ENCODE measurements at places on chromosomes 2 and 18.

GRCh38 chr18:35005963-35006577 is 35.1 kb upstream of the MAPRE2 start:
- DNase-seq: peak; percentile 76

GRCh38 chr2:15782009-15782751 is 158.2 kb upstream of the MYCN start:
- DNase-seq: no peak

DNA sequence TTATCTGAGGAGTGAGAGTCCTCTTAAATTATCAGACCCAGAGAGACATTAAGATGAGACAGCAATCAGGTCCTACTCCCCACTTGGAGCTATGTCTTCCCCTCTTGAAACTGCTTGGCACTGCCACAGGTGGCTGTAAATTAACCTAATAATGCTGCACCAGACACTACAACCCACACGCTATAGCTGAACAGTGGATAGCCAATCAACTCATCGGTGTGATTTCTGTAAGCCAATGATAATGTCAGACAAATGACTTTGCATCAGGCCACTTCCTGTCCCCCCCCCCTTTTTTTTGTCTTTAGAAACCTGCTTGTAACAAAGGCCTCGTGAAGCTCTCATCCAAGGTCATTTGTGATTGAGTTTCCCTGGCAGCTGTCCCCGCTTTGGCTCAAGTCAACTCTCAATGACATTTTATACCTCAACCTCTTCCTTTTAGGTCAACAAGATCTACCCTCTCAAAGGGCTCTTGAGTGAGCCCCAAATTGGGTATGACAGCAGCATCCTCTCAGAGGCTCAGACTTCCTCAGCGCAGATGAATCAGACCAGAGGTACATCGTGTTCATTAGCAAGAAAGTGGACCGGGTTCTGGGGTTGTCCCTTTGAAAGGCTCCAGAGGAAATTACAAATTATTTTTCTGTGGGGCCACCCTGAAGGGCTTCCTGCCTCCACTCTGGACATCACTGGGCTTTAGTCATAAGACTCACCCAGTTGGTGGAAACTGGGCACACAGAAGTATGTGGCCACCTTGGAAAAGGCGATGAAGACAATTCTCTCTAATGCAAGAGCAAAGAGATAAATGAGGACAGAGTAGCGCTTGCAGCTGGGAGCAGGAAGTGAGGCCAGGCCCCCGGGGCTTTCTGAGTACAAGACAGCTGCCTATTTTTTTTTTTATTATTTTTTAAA is 73.6 kb downstream of the COPS8 start:
- no peak for DNase-seq

DNA sequence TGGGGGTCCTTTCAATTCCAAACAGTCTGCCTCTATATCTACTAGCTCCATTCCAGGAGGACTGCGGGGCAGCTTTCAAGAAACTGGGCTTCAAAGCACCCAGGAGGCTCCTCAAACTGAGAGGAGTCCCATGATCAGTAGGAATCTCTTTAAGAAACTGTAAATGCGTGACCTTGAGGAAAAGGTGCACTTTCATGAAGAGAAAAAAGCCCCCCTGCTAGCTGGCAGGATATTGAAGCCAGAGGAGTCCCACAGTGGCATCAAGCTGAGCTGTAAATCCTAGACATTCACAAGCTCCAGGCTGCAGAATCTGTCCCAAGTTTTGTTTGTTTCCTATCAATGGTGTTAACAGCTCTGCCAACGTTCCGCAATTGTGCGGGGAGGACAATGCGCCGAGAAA is 790.1 kb downstream of the SLC4A3 start:
- DNase-seq: no peak

GRCh38 chr18:79595876-79596374 is 83.7 kb upstream of the CTDP1 start:
- no peak for DNase-seq

- DNase-seq: no peak
These were observed 29.0 kb upstream of the MAL start for GRCh38 chr2:94996305-94997100.

- no peak for DNase-seq
These were observed 25.5 kb upstream of the DYNC2LI1 start for GRCh38 chr2:43748333-43748732.

GRCh38 chr2:149019768-149020167 is 18.7 kb upstream of the LYPD6B start:
- DNase-seq: no peak

- no peak for DNase-seq
These were observed 7.6 kb downstream of the PROC start for GRCh38 chr2:127425540-127426490.

GRCh38 chr2:120402508-120402907 is 56.6 kb downstream of the INHBB start:
- DNase-seq: no peak

DNA sequence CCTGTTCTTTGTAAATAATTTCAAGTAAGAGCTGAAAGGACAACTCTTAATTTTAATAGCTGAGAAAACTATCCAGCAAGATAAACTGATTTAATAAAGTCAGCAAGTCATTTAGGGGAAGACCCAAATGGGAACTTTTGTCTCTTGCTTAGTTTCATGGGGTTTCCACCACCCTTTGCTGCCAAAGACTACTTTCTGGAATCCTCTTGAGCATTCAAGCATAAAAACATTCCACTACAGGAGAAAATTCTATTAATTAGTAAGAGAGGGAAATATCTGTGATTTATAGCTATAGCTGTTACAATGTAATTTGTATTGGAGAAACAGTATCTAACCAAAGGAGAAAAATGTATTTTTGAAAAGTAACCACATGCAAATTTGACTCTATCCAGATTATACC is 20.6 kb downstream of the EFEMP1 start:
- no peak for DNase-seq

DNA sequence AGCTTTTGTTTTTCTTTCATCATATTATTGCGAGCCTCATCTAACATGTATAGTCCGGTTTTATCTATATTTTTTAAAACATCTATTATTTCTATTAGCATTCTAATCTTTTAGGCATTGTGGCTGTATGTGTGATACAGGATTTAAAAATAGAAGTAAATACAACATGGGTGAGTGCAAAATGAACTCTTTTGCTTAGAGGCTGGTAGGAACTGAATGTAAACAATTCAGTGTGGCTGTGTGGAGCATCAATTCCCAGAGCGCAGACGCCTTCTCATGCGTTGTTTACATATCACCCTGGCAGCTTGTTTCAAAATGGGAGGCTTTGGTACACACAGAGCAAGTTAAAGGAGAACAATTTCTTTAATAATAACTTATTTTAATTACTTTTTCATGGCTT is 836 bp downstream of the DTNA start:
- peak; percentile 63 for DNase-seq

GRCh38 chr2:5782103-5782502 is 89.9 kb downstream of the SOX11 start:
- no peak for DNase-seq

DNA sequence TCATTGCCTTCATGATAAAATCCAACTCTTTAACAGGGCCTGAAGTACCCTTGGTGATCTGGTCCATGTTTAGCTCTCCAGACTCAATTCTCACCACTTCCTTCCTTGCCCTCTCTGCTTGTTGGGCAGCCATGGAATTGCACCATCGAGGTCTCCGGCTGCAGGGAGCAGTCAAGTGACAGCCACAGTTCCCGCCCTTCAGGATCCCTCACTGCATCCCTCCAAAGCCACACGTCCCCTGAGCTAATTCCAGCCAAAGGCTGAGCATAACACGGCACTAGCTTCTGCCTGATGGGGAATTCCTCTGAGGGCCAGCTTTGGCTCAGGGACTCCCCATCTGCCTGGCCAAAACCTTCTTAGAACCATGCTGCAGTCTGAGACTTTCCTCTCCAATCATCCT is 47.4 kb upstream of the SLC1A4 start:
- DNase-seq: no peak

GRCh38 chr2:53131416-53131815 is 636.2 kb upstream of the CHAC2 start:
- no peak for DNase-seq

DNA sequence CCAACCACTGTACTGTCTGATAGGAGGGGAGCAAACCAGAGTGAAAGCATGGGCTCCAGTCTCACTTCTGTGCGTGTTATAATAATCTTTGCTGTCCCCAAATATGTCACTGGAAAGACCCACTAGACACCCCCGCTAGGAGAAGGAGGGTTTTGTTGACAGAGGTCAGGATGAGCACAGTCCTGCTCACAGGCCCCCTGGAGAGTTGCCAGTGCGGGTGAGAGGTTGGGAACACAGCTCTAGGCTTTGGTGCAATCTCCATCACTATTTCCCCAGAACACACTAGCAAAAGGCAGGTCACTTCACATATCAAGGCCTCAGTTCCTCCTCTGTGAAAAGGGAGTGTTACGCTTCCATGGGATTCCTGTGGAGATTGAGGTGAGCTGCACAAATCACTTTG is 9.7 kb downstream of the XDH start:
- no peak for DNase-seq

- DNase-seq: no peak
These were observed 135.4 kb upstream of the APCDD1 start for GRCh38 chr18:10319026-10319425.

GRCh38 chr2:205025580-205026240 is 480.4 kb downstream of the PARD3B start:
- no peak for DNase-seq

Measured in muscle of arm (tissue), 14 donors.